ENCODE measurements at places on chromosomes 11 and 22. TPM values are rescaled to one million over a fixed set of nuclear protein-coding genes. Genes with fewer than 3 reads are reported as not detected.
A peak's percentile ranks its signal among the peaks of the same experiment; 100 is the strongest.

DNA sequence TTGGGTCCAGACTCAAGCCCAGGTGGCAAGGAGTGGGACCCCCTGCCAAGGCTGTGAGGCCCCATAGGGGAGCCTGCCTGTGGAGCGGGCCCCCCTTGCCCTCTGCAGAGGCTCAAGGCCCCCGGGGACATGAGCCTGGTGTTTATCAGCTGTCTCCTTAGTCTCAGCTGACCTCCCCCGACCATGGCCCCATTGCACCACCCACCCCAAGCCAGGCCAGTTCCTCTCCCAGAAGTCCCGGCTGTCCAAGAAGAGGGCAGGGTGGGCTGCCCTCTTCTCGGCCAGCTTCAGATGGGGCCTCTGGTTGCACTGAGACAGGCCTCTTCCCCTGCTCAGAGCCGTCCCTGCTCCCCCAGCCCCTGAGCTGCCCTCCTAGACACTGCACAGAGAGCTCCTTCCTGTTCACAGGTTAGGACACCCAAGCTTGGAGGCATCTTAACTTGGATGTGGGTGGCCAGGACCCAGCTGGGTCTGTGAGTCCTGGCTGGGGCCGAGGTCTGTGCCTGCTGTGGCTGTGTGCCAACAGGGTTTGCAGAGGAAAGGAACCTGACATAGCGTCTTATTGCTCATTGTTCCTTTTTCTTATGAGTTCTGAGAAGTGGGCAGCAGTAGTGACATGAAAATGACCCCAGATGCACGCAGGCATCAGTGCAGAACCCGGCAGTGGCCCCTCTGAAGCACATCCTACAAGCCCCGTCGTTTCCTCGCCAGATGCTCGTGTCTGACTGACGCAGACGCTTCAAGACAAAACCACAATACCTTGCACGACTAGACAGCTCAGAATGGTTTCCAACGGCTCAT, 5.4 kb downstream of the TRABD start:
- peak overlapping the region; percentile 98 for H3K27ac ChIP-seq
- peaks cover 32% of the 10 kb centered on the region for H3K4me1 ChIP-seq
- peak; percentile 63 for DNase-seq
- H3K4me3 ChIP-seq, result peak overlapping the region; percentile 87
- H3K27me3 ChIP-seq, result no peaks in the 10 kb centered on the region
- peaks cover 8% of the 10 kb centered on the region for H3K36me3 ChIP-seq

The UBTFL1 gene
- total RNA-seq, result not detected

The KIF18A gene
- 13.1 TPM for total RNA-seq

DNA sequence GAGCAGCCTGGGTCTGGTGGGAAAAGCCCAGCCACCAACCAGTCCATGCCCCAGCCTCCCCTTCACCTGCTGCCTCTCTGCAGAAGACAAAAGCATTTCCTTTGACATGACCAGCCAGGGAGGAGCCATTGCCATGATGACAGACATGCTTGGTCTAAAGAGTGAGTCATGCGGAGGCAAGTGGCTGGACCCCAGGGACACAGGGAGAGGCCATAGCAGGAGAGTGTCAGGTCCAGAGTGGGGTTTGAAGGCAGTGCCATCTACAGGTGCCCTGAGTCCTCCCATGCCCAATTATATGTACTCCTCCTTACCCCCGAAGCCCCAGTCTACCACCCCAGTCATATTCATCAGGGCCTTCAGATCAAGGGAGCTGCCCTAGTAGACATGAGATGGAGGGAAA, 67.4 kb downstream of the SCN3B start:
- peaks cover 16% of the 10 kb centered on the region for H3K4me1 ChIP-seq
- no peak overlapping the region for H3K4me3 ChIP-seq
- peaks cover 20% of the 10 kb centered on the region for H3K36me3 ChIP-seq
- no peak for DNase-seq
- peak overlapping the region; percentile 22 for H3K27ac ChIP-seq

- peaks cover 3% of the 10 kb centered on the region for H3K27me3 ChIP-seq
- H3K4me3 ChIP-seq, result no peak overlapping the region
- H3K36me3 ChIP-seq, result no peaks in the 10 kb centered on the region
- no peak overlapping the region for H3K27ac ChIP-seq
- DNase-seq, result no peak
Observed at GRCh38 chr11:31764766-31765165, 46.4 kb downstream of the PAX6 start.

- H3K27ac ChIP-seq, result no peak overlapping the region
- no peak for DNase-seq
- no peaks in the 10 kb centered on the region for H3K36me3 ChIP-seq
- H3K27me3 ChIP-seq, result peaks cover 4% of the 10 kb centered on the region
Observed at GRCh38 chr22:47775686-47776085, 1013.2 kb downstream of the TBC1D22A start.

DNA sequence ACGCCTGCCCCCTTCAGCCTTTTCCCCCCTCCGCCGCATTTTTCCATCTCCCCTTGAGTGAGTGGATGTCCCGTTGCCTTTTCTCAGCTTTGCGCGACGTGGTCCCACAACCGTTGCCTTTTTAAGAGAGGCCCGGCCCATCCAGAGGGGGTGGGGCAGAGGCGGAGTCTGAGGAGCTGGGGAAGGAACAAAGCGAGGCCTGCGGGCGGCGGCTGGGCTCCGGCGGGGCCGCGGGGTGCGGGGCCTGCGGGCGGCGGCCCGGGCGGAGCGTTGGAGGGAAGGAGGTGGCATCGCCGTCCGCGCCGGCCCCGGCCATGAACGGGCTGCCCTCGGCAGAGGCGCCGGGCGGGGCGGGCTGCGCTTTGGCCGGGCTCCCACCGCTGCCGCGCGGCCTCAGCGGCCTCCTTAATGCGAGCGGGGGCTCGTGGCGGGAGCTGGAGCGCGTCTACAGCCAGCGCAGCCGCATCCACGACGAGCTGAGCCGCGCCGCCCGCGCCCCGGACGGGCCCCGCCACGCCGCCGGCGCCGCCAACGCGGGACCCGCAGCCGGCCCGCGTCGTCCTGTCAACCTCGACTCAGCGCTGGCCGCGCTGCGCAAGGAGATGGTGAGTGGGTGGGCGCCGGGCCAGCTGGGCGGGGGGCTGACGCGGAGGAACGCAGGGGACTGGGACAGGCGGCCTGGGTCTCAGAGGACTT, at the start of gene FAM89B:
TSS of gene FAM89B (plus strand) at position 183 of the 696 bp plus-strand sequence. CDS start at position 315, 132 bp downstream.
- peaks cover 27% of the 10 kb centered on the region for H3K36me3 ChIP-seq
- peaks cover 51% of the 10 kb centered on the region for H3K4me1 ChIP-seq
- peak within 1 kb of the TSS; percentile 99 for H3K4me3 ChIP-seq

DNA sequence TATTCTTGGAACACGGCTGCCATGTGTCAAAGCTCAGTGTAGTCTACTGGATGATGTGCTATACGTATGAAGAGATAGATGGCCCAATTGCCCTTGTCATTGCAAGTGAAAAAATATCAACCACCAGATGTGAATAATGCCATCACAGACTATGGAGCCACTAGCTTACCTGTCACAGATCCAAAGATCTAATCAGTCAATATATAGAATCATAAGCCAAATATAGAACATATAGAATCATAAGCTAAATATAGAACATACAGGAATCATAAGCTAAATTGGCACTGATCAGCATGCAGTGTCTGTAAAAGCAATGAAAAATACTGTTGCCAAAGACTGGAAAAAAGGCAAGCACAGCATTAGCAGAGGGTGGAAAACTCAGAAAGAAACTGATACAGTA, 1656.9 kb upstream of the RAG2 start:
- no peak overlapping the region for H3K4me3 ChIP-seq
- H3K36me3 ChIP-seq, result no peaks in the 10 kb centered on the region
- DNase-seq, result no peak

DNA sequence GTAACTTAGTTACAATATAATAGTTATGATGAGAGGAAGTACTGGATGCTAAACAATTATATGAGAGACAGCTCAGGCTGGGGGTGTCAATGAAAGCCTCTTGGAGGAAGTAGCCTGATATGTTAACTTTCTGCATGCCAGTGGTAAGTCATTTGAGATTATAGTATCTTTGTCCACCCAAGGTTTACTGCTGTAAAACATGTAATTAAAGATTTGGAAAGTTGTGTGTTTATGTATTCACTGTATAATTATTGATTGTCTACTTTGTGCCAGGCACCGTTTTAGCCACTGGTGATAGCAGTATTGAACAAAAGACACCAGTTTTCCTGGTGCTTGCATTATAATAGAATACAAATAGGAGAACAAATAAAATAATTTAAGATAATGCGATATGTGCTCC, 624 bp upstream of the DNAJB7 start:
- H3K27me3 ChIP-seq, result no peaks in the 10 kb centered on the region
- peaks cover 7% of the 10 kb centered on the region for H3K36me3 ChIP-seq
- H3K4me1 ChIP-seq, result peaks cover 13% of the 10 kb centered on the region
- H3K4me3 ChIP-seq, result no peak overlapping the region
- no peak overlapping the region for H3K27ac ChIP-seq

DNA sequence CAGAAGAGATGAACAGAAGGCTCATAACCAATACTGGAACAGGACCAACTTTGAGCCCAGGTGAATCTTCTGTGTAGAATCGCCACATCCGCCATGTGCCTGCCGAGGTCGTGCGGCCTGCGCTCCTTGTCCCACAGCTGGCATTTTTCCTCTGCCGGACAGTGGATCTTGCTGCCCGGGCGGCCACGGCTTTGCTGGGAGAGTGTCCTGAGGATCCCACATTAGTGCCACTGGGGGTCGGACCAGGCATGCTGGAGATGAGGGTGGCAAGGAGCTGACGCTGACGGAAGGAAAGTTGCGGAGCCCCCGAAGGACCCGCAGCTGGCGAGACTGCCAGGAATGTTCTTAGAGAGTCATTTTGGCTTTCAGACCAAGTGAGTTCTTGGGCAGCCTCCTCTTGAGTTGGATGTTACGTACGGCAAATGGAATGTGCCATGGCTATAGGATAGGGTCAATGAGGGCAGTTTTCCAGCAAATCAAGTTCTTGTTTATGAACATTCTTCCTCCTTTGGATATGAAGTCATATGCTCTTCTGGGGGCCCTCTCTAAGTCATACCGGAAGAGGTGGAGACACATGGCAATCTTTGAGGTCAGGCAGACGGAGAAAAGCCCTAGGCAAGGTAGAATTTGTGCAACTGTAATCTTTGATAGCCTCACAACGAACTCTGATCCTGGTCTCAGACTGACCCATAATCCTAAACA, 57.4 kb upstream of the NUP160 start:
- no peak for DNase-seq
- H3K27ac ChIP-seq, result no peak overlapping the region
- peaks cover 5% of the 10 kb centered on the region for H3K4me1 ChIP-seq
- no peaks in the 10 kb centered on the region for H3K36me3 ChIP-seq

The RAG1 gene
- 0.70 TPM for total RNA-seq

- no peaks in the 10 kb centered on the region for H3K4me1 ChIP-seq
- H3K27ac ChIP-seq, result no peak overlapping the region
- H3K4me3 ChIP-seq, result no peak overlapping the region
- H3K36me3 ChIP-seq, result no peaks in the 10 kb centered on the region
Observed at GRCh38 chr11:134901542-134901941, 489.5 kb upstream of the B3GAT1 start.

DNA sequence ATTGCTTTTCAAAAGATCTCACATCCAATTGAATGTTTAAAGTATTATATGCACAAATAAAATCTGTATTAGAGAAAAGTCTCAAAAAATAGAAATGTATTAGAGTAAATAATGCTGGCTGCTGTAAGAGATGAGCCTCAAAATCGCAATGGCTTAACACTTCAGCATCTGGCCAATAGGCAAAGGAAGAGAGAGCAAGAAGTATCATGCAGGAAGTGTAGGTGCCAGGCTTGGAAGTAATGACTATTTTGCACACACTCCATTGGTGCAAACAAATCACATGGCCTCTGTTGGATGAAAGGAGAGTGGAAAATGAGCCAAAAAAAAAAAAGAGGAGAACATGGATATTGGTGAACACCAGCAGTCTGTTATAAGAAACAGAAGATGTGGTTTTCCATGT, 193.0 kb upstream of the E2F8 start:
- no peak overlapping the region for H3K27ac ChIP-seq
- DNase-seq, result no peak
- H3K27me3 ChIP-seq, result peaks cover 39% of the 10 kb centered on the region
- H3K4me1 ChIP-seq, result no peaks in the 10 kb centered on the region
- H3K36me3 ChIP-seq, result no peaks in the 10 kb centered on the region
- H3K4me3 ChIP-seq, result no peak overlapping the region

- peaks cover 6% of the 10 kb centered on the region for H3K27me3 ChIP-seq
- DNase-seq, result no peak
- H3K4me3 ChIP-seq, result no peak overlapping the region
Observed at GRCh38 chr11:134691985-134692384, 279.9 kb upstream of the B3GAT1 start.

The GSTT2B gene
- total RNA-seq, result 0.91 TPM

DNA sequence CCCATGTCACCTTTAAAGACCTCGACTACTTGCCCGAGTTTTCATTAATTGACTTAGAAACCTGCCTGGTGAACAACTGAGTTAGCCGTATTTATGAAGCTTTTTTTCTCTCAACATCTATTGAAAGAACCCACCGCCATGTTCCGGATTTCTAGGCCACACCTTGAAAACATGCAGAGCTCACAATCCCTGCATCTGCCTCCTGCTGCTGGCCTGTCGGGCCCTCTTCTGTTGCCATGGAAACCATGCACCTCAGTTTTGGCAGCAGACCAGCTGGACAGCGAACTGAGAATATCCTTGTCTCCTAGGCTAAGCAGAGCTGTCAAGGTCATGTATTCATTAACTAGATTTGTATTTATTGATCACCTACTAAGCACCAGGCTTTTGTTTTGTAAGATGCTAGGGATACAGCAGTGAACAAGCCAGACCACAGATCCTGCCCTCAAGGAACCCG, 4.3 kb upstream of the PATZ1 start:
- H3K27ac ChIP-seq, result no peak overlapping the region
- no peaks in the 10 kb centered on the region for H3K27me3 ChIP-seq
- peaks cover 5% of the 10 kb centered on the region for H3K4me1 ChIP-seq

DNA sequence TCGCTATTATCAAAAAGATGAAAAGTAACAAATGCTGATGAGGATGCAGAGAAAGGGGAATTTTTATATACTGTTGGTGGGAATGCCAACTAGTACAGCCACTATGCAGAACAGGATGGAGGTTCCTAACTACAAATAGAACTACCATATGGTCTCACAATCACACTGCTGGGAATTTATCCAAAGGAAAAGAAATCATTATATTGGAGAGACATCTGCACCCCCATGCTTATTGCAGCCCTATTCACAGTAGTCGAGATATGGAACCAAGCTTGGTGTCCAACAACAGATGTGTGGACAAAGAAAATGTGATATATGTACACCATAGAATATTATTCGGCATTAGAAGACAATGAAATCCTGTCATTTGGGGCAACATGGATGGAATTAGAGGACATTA, 19.6 kb upstream of the POU2AF2 start:
- no peaks in the 10 kb centered on the region for H3K36me3 ChIP-seq
- H3K4me1 ChIP-seq, result peaks cover 32% of the 10 kb centered on the region
- DNase-seq, result no peak
- no peak overlapping the region for H3K4me3 ChIP-seq
- H3K27ac ChIP-seq, result no peak overlapping the region

DNA sequence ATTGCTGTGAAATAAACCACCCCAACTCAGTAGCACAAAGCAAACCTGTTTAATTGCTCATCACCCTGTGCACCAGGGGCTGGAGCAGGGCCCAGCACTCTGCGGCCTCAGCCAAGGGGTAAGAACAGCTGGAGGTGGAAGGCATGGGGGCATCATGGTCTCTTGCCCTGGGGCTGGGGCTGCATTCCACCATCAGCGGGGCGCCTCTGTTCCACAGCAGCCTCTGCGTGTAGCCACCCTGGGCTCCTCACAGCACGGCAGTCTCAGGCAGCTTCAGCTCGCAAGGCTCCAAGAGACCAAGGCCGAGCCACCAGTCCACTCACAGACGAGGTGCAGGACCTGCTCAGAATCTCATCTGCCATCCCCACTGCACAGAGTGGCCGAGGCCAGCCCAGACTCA, 630.7 kb downstream of the TBC1D22A start:
- no peak overlapping the region for H3K27ac ChIP-seq
- H3K4me1 ChIP-seq, result no peaks in the 10 kb centered on the region
- no peak overlapping the region for H3K4me3 ChIP-seq
- no peak for DNase-seq
- no peaks in the 10 kb centered on the region for H3K36me3 ChIP-seq
- no peaks in the 10 kb centered on the region for H3K27me3 ChIP-seq

The MEI1 gene
- 22.3 TPM for total RNA-seq
